ENCODE measurements at places on chromosomes 5 and 9.

DNA sequence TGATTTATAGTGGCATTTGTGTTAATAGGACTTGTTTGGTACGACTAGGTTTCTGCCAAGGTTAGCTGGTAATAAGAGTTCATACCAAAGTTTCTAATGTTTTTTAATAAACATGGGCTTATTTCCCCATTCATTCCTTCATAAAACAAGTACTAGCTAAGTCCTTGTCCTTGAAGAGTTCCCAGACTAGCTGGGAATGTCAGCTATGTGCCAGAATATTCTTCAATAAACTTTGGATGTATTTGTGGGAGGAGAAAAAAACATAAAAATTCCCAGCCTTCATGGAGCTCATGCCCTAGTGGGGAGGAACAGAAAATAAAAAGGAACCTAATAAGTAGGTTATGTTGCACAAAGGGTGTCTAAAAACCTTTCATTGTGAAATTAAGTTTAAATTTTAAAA, 176.9 kb downstream of the DENND1A start:
- DNase-seq = no peak

GRCh38 chr9:92971776-92972175, 24.5 kb downstream of the FGD3 start:
- no peak for DNase-seq

- DNase-seq = no peak
Measured at GRCh38 chr9:526904-527591, 312.4 kb downstream of the DOCK8 start.

DNA sequence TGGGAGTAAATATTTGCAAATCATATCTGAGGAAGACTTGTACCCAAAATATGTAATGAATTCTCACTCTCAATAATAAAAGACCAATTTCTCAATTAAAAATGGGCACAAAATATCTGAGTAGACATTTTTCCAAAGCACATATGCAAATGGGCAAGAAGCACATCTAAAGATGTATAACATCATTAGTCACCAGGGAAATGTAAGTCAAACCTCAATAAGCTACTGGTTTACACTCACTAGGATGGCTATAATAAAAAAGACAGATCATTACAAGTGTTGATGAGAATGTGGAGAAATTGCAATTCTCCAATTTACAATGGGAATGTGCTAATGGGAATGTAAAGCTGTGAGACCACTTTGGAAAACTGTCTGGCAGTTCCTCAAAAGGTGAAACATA, 13.9 kb downstream of the PCSK5 start:
- DNase-seq = no peak

DNA sequence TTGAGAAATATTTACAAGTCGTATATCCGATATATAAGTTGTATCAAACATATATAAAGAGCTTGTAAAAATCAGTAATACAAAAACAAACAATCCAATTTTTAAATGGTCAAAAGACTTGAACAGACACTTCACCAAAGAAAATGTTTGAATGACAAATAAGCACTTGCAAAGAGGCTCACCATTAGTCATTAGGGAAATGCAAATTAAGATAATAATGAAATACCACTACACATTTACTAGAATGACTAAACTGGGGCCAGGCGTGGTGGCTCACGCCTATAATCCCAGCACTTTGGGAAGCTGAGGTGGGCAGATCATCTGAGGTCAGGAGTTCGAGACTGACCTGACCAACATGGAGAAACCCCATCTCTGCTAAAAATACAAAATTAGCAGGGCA, 134.6 kb upstream of the HAND1 start:
- DNase-seq = no peak

- DNase-seq = no peak
Measured at GRCh38 chr5:17355586-17356346, 138.3 kb downstream of the BASP1 start.

- DNase-seq = no peak
Measured at GRCh38 chr5:9455826-9456434, 89.9 kb downstream of the SEMA5A start.

DNA sequence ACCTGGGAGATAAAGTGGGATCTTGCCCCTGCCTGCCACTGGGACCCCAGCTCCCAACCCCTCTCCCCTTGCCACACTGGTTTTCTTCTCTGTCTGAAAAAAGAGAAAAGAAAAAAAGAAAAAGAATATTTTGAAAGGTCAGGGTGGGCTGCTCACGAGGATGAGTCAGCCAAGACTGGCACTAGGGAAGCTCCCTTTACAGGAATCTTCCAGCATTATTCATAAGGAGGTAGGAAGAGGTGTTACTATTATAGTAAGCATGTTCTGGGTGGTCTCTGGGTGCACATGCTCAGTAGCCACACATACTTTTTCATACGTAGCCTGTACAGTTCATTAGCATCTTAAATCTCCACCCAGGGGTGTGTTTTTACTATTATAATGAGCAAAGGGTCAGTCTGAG, 46.8 kb upstream of the HAND1 start:
- no peak for DNase-seq

DNA sequence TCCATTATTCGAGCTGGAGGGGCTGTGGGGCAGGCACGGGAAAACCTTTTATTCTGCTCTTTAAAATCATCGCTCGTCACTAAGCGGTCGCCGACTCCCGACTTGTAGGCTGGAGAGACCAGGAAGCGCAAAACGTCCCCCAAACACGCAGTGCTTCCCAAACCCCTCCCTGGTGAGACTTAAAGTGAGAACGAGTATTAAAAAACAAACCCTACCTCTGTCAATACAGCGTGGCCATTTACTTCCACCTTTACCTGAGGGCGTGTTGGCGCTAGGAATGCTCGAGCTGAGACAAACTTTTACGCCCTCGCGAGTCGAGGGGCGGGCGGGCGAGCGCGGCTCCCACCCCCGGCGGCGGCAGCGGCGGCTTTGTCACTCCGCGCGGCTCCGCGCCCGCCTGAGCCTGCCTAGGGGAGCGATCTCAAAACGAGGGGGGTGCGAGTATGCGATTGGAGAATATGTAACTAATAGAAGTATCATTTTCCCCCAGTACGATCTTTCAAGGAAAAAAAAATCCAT, at the start of gene NR2F1-AS1:
TSS of gene NR2F1-AS1 (minus strand) at position 293 of the 519 bp plus-strand sequence.
- DNase-seq = no peak

- peak; percentile 41 for DNase-seq
Measured at GRCh38 chr5:54758038-54758437, 227.4 kb downstream of the ESM1 start.

DNA sequence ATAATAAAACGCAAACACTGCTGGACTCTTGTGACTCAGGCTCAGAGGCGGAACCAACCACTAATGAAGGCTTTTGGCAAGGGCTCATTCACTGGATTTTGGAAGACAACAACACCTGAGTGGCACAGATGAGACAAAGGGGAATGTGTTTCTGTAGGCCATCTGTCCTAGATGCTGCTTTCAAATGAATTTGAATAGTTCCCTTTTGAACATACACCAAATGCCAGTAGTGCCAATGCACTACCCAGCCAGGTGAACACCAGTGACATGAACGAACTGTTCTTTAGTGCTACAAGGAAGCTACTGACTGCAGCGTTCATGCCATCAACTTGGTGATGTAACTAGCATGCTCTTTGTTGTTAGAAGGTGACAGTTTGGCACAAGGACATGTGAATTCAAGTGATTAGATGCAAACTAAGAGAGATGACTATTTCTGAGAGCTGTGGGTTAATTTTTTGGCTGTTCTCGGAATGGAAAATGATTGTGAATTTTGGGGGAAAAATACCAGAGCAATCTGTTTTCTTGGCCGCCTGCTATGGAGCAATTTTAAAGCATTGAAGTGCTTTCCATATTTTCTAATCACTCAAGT, 173.7 kb downstream of the SLC24A2 start:
- no peak for DNase-seq

DNA sequence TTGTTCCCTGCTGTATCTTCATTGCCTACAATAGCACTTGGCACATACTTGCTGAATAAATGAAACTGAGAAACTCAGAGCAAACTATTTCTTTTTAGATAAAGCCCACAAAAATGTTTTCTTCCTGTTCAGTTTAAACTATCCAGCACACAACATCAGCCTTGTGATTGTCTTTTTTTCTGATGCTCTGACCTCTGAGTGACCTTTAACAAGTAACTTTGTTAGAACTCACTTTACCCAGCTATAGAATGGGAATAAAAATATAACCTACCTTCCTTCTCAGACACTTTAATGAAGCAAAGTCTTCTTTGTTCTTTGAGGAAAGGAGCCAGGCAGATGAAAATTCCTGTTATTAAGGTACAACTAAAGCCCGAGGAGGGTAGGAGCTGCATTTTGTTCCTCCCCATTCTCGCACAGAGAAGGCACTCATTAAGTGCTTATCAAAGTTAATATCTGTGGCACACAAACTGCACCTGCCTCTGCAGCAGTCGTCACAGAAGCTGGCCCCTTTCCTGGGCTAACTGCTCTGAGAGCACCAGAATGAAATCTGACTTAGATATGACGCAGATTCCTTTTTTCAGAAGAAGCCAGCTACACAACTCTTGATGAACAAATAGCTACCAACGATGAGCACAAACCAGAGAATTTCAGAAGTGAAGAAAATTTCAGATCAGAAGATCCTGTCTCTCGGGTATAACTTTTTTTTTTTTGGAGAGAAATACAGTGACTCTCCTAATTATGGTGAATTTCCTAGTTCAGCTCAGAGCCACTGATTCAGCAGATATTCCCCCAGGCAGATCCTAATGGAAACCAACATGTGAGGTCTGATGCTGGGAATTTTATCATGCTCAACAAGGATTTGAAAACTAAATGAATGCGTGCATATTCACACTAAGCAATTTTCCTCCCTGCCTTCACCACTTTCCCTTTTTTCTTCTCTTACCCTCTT, 31.0 kb upstream of the NR3C1 start:
- no peak for DNase-seq

DNA sequence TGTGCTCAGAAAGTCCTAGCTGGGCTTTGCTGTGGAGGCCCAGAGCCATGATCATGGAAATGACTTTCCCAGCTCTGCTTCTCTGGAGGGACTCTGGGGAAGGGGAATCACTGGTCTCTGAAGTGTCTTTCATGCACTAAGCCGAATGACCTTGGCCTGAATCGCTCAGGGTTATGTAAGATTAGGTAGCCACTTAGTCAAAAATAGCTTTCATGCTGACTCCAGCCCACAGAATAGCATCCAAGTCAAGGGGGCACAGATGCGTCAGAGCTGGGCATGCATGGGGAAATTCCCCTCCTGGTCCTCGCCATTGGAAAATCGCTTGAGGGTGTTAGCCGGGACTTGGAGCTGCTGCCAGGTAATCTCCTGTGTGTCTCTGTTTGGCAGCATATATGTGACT, 36.1 kb upstream of the PPARGC1B start:
- DNase-seq = no peak

DNA sequence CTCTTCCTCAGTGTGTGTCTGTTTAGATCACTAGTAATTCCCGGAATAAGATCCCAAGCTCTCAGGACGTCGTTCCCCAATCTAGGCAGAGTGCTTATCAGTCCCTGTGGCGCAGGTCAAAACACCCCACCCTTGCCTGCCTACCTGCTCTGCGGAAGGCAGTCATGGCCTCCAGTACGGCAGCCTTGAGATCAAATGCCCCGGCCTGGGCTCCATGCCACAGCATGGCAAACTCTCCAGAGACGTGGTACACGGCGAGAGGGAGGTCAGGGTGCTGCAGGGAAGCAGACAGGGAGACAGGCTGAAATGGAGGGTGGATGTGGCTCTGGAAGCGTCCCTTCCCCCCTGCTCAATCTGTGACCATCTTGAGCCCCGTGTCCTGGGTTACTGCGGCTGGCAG, 12.0 kb upstream of the HDHD3 start:
- no peak for DNase-seq

DNA sequence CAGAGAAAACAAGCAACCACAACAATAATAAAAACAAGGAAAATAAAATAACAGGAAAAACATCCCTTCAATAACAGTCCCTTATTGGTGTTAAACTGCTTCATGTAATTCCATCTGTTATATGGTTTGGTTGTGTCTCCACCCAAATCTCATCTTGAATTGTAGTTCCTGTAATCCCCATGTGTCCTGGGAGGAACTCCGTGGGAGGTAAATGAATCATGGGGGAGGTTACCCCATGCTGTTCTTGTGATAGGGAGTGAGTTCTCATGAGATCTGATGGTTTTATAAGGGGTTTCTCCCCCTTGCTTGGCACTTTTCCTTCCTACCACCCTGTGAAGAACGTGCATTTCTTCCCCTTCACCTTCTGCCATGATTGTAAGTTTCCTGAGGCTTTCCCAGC, 369.8 kb downstream of the TMEM232 start:
- DNase-seq = no peak

- DNase-seq = no peak
Measured at GRCh38 chr9:87872079-87872624, 10.5 kb upstream of the SPATA31E1 start.

DNA sequence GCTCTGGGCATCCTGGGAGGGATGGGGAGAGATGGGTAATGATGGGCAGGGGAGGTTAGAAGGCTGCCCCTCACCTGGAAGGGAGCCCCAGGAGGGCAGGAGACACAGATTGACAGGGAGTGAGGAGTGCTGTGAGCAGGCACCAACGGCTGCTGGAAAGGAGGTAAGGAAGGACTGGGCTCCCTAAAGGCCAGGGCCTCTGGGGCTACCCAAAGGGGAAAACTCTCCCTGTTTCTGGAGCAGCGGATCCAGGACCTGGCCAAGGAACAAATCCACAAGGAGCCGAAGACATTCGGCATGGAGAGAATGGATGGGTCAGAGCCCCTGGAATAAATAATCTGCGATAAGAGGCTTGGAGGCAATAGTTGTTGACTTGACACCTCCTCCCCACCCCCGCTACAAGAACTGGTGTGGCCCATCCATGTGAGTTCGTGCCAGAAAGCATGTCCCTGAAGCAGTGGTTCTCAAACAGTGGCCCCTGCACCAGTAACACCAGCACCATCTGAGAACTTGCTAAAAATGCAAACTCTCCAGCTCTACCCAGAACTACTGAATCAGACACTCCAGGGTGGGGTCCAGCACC, 208.3 kb downstream of the GABBR2 start:
- no peak for DNase-seq

- peak; percentile 100 for DNase-seq
Measured at GRCh38 chr9:128159784-128160602, at the start of gene BBLN. Gene BBLN, plus strand, starts transcription at chr9:128160265. Its CDS starts 143 bp downstream, at chr9:128160408.

GRCh38 chr5:6652025-6652424, 18.8 kb downstream of the SRD5A1 start:
- DNase-seq = no peak

DNA sequence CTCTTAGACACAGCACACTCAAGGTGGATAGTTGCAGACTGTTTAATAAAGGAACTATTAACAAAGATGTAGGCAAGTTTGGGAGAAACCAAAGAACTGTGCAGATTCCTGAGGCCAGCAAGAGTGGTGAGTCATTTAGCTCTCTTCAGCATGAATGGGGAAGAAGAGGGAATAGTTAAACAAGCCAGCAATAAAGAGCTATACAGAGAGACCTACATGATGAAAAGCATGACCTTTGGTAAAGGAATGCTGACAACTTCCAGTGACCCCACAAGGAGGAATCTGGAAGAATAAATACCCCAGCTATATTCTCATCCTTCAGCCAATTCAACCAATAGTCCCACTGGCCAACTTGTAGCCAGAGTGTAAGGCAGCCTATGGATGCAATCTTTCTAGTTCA, 706.0 kb upstream of the GRAMD2B start:
- DNase-seq = no peak

- DNase-seq = peak; percentile 92
Measured at GRCh38 chr5:157575381-157576020, at the start of gene ADAM19. Gene ADAM19, minus strand, starts transcription at chr5:157575775. Its CDS starts 79 bp downstream, at chr5:157575696.

- peak; percentile 47 for DNase-seq
Measured at GRCh38 chr9:77384406-77384805, 207.1 kb downstream of the VPS13A start.

Measured in GM03348 (cell line).